ENCODE measurements at places on chromosomes 12 and 14.

DNA sequence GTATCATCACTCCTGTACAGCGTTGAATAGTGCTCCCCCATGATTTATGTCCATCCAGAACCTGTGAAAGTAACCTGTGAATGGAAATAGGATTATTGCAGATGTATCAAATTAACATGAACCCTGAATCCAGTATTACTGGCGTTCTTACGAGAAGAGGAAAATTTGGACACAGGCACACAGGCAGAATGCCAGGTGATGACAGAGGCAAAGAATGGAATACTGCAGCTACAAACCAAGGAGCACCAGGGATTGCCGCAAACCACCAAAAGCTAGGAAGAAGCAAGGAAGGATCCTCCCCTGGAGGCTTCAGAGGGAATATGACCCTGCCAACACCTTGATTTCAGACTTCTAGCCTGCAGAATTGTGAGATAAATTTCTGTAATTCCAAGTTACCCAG is 113.5 kb upstream of the EGLN3 start:
- DNase-seq: no peak

DNA sequence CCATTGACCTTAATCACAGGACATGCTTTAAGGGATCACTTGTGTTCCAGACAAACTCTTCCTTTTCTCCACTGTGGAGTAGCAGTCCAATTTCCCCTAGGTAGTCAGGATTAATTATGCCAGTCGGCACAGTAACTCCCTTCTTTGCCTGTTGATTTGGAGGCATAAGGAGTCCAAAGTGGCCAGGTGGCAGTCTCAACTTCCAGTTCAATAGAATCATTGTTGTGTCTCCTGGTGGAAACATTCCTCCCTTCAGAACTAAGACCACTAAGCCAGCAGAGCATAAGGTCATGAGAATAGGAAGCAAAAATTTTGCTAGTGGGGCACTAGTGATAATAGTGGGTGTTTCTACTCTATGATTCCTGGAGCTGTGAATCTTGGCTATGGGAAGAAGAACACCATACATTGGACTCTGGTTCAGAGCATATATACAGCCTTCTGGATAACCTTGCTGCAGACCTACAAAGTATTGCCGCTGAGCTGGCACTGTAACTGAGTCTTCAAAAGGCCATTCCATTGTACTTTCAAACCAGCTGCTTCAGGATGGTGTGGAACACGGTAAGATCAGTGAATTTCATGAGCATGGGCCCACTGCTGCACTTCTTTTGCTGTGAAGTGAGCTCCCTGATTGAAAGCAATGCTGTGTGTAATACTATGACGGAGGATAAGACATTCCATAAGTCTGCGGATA is 147.3 kb upstream of the MAX start:
- DNase-seq: no peak

DNA sequence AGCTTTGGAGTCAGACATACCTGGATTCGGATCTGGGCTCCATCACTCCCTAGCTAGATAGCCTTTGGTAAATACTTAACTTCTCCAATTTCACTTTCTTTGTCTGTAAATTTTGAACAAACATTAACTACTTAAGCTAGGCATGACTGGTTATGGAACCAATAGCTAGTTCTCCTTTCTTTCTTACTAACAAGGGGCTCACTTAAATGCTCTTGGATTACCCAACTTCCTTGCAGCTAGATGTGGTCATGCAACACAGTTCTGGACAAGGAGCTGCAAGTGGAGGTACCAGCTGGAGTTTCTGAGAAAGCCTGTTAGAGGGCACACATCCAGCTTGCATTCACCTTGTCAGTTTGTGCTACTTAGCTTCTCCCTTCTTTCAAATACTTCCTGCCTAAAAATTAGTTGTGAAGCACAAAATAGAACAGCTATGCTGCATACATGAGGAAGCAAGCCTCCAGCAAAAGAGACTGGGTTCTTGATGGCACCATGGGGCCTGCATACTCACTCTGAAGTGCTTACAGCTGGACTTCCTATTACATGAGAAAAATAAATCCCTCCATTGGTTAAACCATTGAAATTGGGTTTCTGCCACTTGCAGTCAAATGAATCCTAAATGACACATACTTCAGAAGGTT is 210.1 kb upstream of the EEA1 start:
- DNase-seq: no peak

- DNase-seq: no peak
Observed at GRCh38 chr12:103802586-103802886, 38.5 kb downstream of the NT5DC3 start.

DNA sequence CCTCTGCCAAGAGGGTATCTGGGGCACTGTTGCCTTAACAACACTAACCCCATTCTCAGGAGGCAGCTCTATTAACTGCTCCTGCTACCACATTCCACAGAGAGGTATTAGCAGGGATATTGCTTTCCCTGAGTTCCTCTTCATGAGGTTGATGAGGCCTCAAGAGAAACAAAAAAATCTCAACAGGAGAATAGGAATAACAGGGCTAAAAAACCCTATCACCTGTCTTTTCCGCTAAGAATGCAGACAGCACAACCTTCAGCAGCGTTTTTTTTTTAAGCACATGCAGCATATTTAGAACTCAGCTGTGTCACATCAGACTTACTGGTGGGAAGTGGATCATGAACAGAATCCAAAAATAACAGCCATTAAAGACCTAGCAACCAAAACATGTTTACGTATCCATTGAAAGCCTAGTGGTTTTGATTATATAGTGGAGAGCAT is 29.2 kb downstream of the ATF7 start:
- DNase-seq: peak; percentile 57

GRCh38 chr14:59199614-59200013 is 11.1 kb downstream of the DAAM1 start:
- no peak for DNase-seq

- no peak for DNase-seq
Observed at GRCh38 chr12:46267575-46267824, 1.3 kb downstream of the SLC38A1 start.

DNA sequence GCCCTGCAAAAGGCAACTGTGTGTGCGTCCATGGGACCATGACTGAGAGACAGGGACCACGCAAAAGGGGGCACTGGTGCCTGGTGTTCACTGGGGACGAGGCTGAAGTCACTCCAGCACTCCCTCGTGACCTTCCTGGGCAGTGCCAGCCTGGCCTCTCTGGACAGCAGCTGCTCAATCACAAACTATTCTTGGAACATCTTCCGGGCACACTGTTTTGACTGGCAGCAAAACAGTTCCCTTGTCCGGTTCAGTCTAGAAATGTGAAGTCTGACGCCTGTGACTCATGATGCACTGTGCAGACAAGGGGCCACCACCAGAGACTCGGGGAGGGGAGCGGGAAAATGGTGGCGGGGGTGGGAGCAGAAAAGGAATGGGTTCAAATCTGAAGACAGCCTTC is 20.8 kb downstream of the SNRNP35 start:
- no peak for DNase-seq

- DNase-seq: no peak
Observed at GRCh38 chr14:32254952-32255679, 52.0 kb upstream of the RNU6-8 start.

DNA sequence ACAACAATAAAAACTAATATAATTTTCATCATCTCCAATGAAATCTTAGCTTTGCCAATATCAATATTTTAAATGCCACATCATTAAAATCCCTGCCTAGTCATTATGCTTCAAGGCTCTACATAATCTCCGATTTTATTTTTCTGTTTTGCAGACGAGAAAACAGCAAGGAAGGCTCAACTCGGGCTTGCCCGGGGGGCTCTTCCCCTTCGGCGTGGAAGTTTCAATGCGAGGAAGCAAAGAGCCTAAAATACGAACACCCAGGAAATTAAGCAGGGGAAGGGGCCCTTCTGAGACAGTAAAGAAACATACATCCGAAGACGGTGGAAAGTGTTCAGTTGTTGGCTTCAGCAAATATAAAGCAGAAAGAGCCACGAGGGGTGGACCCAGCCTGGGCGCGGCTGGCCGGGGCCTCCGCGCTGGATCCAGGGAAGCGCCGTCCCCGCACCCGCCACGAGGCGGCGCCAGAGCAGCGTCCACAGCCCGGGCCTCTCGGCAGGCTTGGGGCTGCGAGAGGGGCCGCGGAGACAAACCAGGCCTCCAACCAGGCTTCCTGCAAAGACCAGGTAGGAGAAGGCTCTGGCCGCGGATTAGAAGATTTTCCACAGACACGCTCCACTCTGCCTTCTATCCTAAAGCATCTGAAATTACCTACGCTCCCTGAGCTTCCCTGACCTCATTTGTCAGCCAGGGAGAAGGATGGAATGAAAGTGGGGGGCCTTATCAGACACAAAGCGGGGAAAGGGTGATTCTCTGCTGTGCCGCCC is 77.2 kb downstream of the SERPINA3 start:
- no peak for DNase-seq

GRCh38 chr14:67131691-67132090 is 57.5 kb upstream of the GARIN2 start:
- DNase-seq: no peak

DNA sequence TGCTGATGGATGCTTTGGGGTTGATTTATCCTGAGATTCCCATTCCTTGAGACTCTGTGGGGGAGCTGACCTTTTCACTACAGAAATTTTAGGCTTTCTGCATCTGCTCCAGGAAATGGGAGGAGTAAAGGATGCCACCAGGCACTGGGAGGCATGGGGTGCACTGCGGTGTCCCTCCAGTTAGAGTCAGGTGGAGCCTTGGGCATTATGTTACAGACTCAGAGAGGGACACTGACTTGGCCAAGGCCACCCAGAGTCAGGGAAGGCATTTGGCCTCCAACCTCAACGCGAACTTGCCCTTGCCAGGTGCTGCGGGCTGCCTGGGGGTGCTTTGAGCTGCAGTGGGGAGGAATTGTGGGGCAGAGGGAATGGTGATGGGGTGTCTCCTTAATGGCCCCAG is 58.0 kb upstream of the TBX3 start:
- no peak for DNase-seq

DNA sequence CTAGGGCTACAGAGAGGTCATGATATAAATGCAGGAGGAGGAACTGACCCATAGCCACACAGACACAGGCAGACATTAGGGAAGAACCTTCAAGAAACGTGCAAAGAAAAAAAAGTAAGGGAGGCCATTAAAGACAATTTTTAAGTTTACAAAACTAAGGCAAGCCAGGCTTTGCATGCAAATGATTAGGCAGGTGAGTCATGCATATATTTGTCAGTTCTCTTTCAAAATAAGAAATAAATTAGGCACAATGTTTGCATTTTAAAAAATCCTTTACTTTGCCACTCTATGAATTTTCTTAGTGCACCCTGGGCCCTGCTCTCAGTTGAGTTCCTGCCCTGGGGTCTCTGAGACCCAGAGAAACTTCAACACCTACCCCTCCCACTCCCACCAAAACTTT is 75.0 kb downstream of the PRMT8 start:
- DNase-seq: no peak

DNA sequence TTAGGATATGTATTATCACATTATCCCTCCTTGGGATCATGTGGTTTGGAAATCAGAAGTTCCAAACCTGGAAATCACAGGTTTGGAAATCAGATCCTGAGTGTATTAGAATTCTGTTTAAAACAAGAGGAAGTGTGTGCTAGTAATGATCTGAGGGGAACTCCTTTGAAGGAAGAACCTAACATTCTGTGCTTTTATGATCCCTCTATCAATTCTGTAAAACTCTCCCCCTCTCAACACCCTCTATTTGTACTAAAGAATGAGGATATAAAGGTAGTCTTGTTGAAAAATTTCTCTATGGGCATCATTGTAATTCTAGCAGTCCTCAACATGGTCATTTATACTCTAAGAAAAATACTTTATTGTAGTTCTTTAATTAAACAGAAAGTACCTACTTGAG is 97.4 kb downstream of the SRGAP1 start:
- no peak for DNase-seq

DNA sequence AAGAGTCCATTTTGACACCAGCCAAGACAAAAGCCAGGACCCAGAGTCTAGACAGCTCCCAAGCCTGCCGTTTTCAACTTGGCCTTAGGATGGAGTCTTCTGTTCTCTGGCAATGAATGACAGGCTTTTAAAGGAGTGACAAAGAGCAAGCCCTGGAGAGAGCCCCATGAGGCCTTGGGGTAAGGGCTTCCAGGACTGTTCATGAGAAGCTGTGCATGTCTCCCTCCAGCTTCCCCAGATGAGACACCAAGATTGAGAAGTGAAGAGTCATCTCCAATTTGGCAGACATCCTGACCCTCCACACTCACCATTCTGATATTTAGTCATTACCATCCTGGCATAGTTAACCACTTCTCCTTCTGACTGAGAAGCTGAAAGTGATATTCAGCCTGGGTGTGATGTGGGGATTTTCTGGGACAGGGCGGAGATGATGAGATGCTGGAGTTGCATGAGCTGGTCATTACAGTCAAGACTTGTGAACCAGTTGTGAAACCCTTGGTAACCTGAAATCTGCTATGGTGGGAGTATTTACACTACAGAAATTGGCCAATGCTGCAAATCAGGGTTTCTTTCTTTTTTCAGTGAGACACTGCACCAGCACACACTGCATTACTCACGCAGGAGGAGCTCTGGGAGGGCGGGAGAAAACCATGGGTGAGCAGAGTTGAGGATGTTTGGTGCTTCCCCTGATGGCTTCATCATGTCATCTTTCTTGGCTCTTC is 77.8 kb downstream of the VCPKMT start:
- DNase-seq: peak; percentile 92

DNA sequence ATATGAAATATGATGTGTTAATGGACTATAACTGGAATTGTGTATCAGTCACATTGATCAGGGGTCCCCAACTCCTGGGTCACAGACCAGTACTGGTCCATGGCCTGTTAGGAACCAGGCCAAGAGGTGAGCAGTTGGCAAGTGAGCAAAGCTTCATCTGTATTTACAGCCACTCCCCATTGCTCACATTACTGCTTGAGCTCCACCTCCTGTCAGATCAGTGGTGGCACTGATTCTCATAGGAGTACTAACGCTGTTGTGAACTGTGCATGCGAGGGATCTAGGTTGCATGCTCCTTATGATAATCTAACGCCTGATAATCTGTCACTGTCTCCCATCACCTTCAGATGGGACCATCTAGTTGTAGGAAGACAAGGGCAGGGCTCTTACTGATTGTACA is 72.3 kb downstream of the CDK17 start:
- DNase-seq: no peak

GRCh38 chr12:17381211-17381610 is 708.8 kb downstream of the RERGL start:
- no peak for DNase-seq

GRCh38 chr12:39467432-39467870 is 24.5 kb upstream of the KIF21A start:
- DNase-seq: no peak

DNA sequence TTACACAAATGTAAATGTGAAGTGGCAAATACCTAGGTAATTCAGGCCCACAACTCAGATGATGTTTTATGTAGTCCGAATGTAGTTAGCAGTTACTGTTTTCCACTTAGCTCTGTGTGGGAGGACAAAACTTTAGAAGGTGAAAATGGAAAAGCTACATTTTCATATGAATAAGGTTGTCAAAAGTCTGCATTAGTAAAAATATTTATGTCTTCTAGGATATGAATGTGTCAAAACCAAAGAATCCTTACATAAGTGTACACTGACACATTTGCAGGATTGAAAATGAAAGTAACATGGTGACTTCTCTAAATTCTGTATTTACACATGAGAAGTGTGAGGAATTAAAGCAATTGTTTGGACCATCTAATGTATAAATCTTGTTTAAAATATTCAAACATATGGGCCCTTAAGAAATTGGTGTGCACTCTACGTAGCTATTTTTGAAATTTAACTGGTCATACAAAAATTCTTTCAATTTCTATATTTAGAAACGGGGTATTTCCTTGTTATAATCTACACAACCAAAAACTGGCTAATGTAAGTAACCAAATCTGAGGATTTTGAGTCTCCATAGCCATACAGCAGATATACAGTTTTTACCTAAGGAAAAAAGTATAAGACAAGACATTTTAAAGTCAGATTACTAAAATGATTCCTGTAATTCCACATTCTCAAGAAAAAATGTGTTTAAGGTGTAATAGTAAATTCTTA is 5.4 kb downstream of the CDKN1B start:
- no peak for DNase-seq

GRCh38 chr12:122399254-122399591 is 23.2 kb downstream of the CLIP1 start:
- DNase-seq: no peak

Measured in BJ (cell line).